ENCODE measurements at places on chromosomes 6 and 20.

GRCh38 chr6:166610069-166610468 lies 17.0 kb downstream of the RPS6KA2 start:
- no peak for DNase-seq

DNA sequence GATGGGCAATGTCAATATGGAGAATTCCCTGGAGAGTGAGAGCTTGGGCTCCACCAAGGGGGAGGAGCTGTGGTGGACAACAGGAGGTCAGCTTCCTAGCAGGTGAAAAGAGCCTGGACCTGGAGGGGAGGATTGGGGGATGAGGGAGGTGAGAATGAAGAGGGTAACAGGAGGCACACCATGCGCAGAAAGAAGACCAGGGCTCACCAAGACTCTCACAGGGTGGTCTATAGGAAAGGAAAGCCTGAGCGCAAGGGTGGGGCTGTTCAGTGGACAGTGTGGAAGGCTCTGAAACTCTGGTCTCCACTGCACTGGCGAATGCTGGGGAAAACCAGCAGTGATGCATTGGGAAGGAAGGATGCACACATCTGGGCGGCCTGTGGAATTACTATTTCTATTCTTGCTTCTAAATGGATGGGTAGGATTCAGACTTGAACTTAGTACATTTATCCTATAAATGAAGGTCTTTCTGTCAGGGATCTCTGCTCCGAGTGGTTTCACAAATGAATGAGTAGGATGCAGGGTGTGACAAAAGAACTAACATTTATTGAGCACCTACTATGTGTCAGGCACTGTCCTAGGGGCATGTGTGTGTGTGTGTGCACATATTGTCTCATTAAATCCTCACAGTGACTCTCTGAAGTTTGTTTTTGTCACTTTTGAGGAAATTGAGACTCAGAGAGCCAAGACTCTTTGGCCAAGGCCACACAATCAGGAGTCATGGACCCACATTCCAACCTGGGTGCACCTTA lies 152.7 kb downstream of the CD83 start:
- no peak for DNase-seq

DNA sequence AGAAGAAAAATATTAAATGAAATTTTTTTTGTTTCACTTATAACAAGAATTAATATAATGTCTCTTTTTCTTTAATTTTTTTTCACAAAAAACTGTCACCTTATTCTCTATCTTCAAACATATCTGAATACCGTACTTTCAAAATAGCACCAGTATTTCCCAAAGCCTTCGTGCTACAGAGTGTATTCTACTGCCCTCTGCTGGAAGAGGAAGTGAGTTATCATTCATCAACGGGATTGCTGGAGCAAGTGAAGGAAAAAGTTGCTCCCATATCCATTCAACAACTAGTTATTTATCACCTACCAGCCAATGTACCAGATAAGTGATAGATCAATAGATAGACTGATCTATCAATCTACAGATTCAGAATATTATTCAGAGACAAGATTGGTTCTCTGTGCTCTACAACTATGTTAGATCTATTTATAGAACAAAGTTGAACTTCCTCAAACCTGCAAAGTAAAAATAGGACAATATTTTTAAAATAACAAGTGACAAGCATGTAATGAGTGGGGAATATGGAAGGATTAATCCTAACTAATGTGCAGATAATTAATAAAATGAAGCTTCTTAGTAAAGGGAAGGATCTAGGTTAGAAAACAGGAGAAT lies 26.7 kb upstream of the TFAP2B start:
- peak; percentile 27 for DNase-seq

DNA sequence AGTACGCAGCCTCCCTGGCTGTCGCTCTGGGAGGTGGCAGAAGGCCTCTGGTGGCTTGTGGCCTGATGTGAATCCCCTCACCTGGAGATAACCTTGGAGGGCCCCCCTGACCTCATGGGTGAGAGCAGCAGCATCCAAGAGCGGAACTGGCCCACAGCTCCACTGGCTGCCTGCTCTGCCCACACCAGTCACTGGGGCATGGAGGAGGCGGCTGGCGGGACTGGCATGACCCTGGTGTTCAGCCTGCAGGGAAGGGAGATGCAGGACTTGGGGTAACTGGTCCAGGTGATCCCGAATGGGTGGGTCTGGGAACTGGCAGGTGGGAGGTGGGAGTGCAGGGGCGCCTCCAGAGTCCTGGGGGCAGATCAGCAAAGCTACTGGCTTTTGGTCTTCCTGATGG lies 10.6 kb upstream of the DSN1 start:
- DNase-seq: no peak

DNA sequence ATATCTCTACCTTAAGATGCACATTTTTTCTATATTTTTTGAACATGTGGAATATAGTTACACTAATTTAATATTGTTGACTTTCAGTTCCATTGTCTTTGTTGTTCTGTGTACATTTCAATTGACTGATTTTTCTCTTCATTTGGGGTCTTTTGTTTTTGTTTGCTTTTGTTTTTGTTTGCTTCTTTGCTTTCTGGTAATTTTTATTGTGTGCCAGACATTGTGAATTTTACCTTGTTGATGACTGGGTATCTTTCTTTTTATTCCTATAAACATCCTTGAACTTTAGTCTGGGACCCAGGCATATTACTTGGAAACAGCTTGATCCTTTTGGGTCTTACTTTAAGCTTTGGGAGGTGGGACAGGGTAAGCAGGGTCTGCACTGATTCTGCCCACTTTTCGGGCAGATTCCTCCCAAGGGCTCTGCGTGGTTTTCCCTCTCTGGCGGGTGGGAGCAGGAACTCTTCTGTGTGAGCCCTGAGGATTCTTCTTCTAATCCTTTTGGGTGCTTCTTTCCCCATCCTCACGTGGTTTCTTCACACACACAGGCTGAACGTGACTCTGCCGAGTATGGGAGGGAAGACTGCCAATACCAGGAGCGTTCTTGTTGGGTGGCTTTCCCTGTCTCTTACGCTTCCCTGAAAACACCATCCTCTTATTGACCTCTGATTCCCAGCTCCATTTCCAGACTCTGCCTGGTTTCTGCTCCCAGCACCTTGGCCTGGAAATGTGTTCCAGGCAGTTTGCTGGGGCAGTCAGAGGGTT lies 200.5 kb downstream of the ARID1B start:
- DNase-seq: peak; percentile 24

DNA sequence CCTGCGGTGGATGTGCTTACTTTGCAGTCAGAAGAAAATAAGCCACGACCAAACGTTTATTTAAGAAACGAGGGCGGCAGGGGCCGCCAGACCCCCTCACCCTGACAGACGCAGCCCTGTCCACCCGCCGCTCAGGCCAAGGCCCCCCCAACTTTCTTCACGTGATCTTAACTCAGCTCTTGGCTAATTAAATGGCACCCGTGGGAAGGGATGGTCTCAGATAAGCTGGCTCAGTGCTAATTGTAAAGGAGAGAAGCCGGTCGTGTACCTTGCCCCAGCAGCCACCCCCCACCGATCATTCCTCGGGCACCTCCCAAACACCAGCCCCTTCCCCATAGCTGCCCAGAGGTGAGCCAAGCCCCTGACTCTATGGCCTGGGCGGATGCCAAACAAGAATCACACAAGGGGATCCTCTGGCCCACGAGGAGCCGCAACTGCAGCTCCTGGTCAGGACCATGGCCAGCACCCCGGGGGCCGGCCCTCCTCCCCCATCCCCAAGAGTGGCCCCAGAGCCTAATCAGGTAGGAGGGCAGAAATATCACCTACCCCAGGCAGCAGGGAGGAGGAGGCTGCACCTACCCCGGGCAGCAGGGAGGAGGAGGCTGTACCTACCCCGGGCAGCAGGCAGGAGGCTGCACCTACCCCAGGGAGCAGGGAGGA lies 11.2 kb downstream of the KCNQ2 start:
- DNase-seq: no peak

DNA sequence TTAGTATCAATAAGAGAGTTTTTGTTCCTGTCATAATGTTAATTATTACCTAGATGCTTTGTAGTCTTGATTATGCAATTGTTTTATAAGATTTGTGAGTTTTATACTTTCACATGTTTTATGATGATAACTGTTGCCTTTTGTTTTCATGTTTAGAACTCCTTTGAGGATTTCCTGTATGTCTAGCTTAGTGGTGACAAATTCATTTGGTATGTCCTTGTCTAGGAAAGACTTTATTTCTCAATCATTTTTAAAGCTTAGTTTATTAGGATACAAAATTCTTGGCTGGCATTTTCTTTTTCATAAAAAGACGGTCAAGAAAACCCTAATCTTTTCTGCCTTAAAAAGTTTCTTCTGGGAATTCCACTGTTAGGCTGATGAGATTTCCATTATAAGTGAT lies 849.9 kb upstream of the EYS start:
- no peak for DNase-seq

GRCh38 chr6:2505624-2506023 lies 245.1 kb downstream of the MYLK4 start:
- DNase-seq: no peak

- DNase-seq: no peak
These were observed 612.3 kb upstream of the BTBD3 start for GRCh38 chr20:11305406-11305805.

GRCh38 chr6:117484052-117484646 lies 1.7 kb downstream of the DCBLD1 start:
- DNase-seq: no peak

DNA sequence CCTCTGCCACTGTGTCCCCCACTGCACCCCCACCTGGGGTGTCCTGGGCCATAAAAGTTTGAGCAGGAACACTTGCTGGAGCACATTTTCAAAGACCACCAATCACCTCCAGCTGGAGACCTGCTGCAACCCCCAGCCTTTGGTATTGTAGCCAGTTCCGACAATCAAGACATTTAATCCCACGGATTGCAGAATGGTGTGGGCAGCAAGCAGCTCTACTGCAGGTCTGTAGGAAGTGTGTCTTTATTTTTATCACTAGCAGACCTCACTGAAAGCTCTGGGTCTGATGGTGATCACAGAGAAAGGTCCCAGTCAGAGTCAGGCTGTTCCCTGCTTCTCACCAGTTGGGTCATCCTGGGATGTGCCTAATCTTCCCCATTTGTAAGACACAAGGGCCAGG lies 167.1 kb upstream of the ECI2 start:
- DNase-seq: no peak

GRCh38 chr6:158086504-158087223 lies 81.4 kb downstream of the SERAC1 start:
- DNase-seq: no peak

DNA sequence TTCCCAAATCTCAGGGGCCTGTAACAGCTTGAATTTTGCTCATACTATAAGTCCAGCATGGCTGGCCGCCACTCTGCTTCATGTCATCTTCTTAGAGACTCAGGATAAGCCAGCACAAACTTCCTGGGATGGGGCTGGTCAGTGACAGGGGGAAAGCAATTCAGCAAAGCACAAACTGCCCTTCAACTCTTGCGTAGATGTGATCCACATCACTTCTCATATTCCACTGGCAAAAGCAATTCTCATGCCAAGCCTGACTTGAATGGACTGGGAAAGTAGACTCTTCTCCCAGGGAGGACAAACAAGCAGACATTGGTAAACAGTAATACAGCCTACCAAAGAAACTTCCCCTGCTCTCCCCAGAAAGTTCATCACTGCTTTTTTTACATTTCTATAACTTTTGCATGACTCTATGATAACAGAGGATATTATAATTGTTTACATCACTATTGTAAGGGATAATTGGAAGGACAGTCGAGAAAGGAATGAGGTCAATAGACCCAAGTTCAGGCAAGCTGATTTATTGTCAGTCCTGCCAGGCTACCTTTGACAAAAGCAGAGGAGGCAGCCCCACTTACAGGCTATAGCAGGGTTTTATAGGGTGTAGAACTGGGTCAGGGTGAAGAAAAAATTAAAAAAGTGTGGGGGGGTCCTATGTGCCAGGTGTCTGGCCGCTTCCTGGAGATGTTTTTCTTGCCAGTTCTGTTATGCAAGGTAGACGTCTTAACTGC lies 37.4 kb downstream of the RBM24 start:
- no peak for DNase-seq

DNA sequence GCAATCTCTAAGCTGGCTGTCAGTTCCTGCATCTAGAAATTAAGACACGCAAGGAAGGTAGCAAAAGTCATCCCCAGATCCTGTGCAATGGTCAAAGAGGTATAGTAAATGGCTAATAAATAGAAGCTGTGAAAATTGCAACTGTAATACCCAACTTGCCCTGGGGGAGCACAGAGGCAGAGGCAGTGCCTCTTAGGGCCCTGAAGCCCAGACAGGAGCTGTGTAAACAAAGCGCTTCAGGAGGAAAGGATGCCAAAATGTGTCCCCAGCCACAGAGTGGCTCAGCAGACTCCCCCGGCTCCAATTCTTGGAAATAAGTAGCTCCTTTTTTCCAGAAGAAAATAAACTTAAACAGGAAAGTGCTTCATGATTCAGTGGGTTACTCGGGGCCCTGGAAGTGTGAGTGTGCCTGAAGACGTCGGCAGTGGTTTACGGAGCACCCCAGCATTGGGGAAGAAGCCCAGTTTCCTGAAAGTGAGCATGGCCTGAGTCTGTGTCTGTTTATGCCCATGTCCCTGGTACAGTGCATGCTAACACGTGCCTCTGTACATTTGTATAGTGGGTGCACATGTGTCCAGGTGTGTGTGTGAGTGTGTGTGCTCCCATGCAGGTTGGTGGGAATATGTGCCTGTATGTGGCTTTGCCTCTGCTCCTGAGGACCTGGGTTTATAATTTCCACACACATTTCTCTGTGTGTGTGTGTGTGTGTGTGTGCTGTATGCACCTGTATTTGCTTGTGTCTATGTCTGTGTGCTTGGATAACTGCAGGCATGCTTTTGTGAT lies 246.7 kb downstream of the MAFB start:
- DNase-seq: no peak

- peak; percentile 71 for DNase-seq
These were observed 1.4 kb downstream of the SPO11 start for GRCh38 chr20:57330998-57331397.

- peak; percentile 39 for DNase-seq
These were observed 55.1 kb downstream of the MYLK4 start for GRCh38 chr6:2695454-2696095.

DNA sequence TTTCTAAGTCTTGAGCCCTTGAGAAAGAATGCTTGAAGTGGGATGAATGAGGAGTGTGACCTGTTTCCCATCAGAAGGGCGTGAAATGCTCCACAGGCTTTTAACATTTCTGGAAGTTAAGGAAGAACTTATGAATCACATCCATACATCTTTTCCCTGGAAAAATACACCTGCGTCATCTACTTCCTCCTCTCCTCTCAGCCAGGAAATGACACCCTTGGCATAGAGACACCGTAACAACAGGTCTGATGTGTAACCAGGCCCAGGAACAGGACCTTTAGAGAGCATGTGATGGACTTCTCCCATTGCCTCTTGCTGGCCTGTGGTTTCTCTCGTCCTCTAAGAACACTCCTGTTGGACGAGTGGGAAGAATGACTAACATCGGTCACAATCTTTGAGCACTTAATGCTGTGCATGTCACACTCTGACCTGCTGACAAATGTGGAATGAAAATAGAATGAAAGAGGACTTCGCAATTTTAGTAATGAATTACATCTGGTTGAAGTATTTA lies 28.5 kb upstream of the CITED2 start:
- no peak for DNase-seq

GRCh38 chr20:1278993-1279392 lies 12.9 kb downstream of the SNPH start:
- no peak for DNase-seq

DNA sequence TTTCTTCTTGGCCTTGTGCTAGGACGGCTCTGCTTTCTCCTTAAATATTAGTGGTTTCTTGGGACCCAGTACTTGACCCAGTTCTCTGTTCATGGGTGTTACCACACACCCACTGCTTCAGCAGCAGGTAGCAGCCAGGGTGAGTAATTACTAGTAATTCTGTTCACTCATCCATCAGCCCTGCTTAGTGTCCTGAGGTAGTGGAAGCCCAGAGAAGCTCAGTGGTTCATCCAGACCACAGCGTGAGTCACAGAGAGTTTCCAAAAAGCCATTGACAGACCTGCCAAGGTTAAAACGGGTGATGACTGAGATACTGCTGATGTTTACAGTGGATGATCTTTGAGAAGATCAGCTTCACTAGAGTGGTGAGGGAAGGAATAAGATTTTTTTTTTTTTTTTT lies 51.7 kb upstream of the HINT3 start:
- DNase-seq: no peak

Measured in foreskin melanocyte (primary cell).